Esophagus muscularis mucosa (tissue), 4 donors: ENCODE measurements at places on chromosomes 2 and 18. TPM values are rescaled to one million over a fixed set of nuclear protein-coding genes. Genes with fewer than 3 reads are reported as not detected.
A peak's percentile ranks its signal among the peaks of the same experiment; 100 is the strongest.

The C2orf15 gene
- total RNA-seq: 0.39 TPM

DNA sequence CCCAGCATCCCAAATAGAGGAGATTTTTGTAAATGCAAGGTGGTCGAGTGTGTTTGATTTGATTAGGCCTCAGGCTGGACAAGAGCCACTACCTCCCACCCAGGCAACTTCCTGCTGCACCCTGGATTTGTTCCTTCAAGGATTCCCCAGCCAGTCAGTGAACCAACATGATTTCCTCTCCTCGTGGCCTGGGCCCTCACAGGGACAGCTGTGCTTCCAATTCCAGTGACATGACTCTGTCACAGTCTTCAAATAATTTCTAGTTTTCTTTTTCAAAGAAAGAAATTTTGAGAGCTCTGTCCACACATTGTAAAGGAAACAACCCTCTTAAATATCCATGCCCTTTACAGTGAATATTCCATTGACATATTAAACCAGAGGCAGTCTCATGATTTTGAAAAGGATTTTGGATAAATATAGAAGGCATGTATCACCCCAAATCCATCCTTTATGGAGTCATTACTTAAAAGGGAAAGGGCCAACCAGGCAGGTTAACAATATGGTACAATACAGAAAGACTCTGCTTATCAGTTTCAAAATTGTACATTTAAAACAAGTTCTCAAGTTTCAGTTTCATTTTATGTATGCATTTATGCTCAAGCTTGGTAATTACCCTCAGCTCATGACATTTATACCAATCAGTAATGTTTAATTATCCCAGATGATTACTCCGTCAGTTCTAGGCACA is 121.3 kb upstream of the FOSL2 start:
- no peaks in the 10 kb centered on the region for H3K27me3 ChIP-seq
- no peaks in the 10 kb centered on the region for H3K36me3 ChIP-seq
- peaks cover 27% of the 10 kb centered on the region for H3K4me1 ChIP-seq
- H3K4me3 ChIP-seq: no peak overlapping the region

The ANO7 gene
- 1.3 TPM for total RNA-seq

The UGT1A4 gene
- not detected for total RNA-seq

GRCh38 chr2:193895226-193895625 is 1700.5 kb upstream of the TMEFF2 start:
- DNase-seq: no peak
- no peaks in the 10 kb centered on the region for H3K27me3 ChIP-seq
- H3K27ac ChIP-seq: no peak overlapping the region
- H3K36me3 ChIP-seq: no peaks in the 10 kb centered on the region

- H3K36me3 ChIP-seq: no peaks in the 10 kb centered on the region
- DNase-seq: no peak
- no peaks in the 10 kb centered on the region for H3K4me1 ChIP-seq
- H3K27ac ChIP-seq: no peak overlapping the region
- H3K4me3 ChIP-seq: no peak overlapping the region
Observed at GRCh38 chr2:36785179-36785795, 88.8 kb downstream of the VIT start.

- no peak for DNase-seq
- H3K4me3 ChIP-seq: no peak overlapping the region
- H3K27me3 ChIP-seq: no peaks in the 10 kb centered on the region
- no peaks in the 10 kb centered on the region for H3K36me3 ChIP-seq
- H3K4me1 ChIP-seq: peaks cover 23% of the 10 kb centered on the region
- H3K27ac ChIP-seq: peak overlapping the region; percentile 1
Observed at GRCh38 chr2:7795778-7796563, 878.8 kb downstream of the RNF144A start.

The REG1B gene
- not detected for total RNA-seq

GRCh38 chr18:24187049-24187448 is 48.2 kb downstream of the CABYR start:
- peaks cover 12% of the 10 kb centered on the region for H3K4me1 ChIP-seq
- H3K4me3 ChIP-seq: no peak overlapping the region
- H3K27me3 ChIP-seq: no peaks in the 10 kb centered on the region
- H3K27ac ChIP-seq: no peak overlapping the region

DNA sequence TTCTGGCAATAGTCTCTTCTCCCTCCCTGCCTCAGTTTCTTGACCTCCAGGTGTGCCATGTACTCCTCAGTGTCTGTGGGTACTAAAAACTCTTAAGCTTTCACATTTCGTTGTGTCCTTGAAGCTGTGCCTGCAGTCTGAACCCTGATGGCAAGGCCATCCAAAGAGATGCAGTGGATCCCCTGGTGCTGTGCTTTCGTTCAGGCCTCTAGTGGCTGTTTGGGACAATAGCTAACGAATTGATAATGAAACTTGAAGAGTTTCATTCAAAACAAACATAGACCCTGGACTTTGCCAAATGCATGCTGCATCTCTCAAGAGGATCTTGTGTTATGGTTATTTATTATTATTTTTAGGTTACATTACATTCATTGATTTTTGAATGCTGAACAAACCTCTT is 523.1 kb upstream of the FSIP2 start:
- no peaks in the 10 kb centered on the region for H3K4me1 ChIP-seq
- no peak overlapping the region for H3K4me3 ChIP-seq
- no peaks in the 10 kb centered on the region for H3K27me3 ChIP-seq
- H3K36me3 ChIP-seq: no peaks in the 10 kb centered on the region
- no peak for DNase-seq

The UGT1A5 gene
- total RNA-seq: not detected

GRCh38 chr2:109136542-109136941 is 7.5 kb downstream of the SH3RF3 start:
- H3K27ac ChIP-seq: no peak overlapping the region
- H3K4me1 ChIP-seq: no peaks in the 10 kb centered on the region
- H3K4me3 ChIP-seq: no peak overlapping the region

The SLC9A4 gene
- total RNA-seq: not detected

DNA sequence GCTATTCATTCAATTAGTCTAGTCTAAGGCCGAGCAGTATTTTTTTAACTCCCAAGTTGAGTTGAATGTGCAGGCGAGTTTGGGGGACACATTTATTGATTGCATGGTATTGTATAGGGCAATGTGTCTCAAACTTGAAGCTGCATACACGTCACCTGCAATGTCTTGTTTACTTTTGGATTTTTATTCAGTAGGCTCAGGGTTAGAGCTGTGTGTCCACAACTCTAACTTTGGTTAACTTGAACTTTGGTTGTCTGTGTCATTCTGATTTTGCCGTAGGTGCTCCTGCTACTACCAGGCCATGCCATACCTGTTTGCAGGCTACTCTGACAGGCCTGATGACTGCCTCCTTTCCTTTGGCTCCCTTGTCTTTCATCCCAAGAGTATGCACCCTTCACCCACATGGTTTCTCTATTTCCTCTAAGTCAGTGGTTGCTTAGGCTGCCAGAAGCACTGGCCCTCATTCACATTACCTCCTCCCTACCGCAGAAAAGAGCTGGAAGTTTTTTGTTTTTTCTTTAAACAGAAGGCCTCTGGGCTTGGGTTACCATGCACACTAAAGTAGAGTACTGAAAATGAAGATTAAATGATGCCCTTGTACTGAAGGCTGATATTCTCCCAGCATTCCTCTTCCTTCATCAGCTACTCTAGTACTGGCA is 219.4 kb upstream of the SPOPL start:
- no peak overlapping the region for H3K27ac ChIP-seq
- no peaks in the 10 kb centered on the region for H3K27me3 ChIP-seq
- no peaks in the 10 kb centered on the region for H3K4me1 ChIP-seq
- no peak for DNase-seq

GRCh38 chr2:100240386-100240785 is 81.9 kb downstream of the LONRF2 start:
- no peak overlapping the region for H3K27ac ChIP-seq
- no peaks in the 10 kb centered on the region for H3K27me3 ChIP-seq
- DNase-seq: no peak
- H3K36me3 ChIP-seq: no peaks in the 10 kb centered on the region
- peaks cover 8% of the 10 kb centered on the region for H3K4me1 ChIP-seq
- H3K4me3 ChIP-seq: no peak overlapping the region

GRCh38 chr2:105377871-105378270 is 21.0 kb downstream of the FHL2 start:
- no peak for DNase-seq
- peaks cover 74% of the 10 kb centered on the region for H3K4me1 ChIP-seq
- no peak overlapping the region for H3K4me3 ChIP-seq
- H3K36me3 ChIP-seq: peaks cover 21% of the 10 kb centered on the region

GRCh38 chr2:1846046-1847015 is 102.0 kb upstream of the PXDN start:
- no peaks in the 10 kb centered on the region for H3K4me1 ChIP-seq
- H3K4me3 ChIP-seq: no peak overlapping the region
- no peaks in the 10 kb centered on the region for H3K27me3 ChIP-seq

GRCh38 chr2:3154700-3155099 is 222.9 kb downstream of the EIPR1 start:
- H3K4me1 ChIP-seq: no peaks in the 10 kb centered on the region
- H3K4me3 ChIP-seq: no peak overlapping the region
- no peak overlapping the region for H3K27ac ChIP-seq
- DNase-seq: no peak
- H3K36me3 ChIP-seq: no peaks in the 10 kb centered on the region
- no peaks in the 10 kb centered on the region for H3K27me3 ChIP-seq

DNA sequence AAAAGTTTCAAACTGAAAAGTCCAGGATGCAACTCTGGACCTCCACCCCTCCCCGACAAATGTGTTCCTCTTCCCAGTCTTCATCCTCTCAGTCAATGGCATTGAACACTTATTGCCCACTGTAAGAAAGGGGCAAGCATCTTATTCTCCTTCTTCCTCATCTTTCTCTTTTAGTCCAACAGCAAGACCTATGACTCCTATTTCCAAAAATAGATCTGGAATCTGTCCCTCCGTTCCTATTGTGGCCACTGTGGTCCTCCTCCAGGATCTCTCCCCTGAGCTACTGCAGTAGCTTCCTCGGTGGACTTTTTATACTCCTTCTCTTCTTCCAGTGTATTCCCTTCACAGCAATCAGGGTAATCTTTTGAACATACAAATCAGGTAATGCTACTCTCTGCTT is 28.0 kb upstream of the ARHGAP25 start:
- H3K27ac ChIP-seq: no peak overlapping the region
- no peak overlapping the region for H3K4me3 ChIP-seq
- no peaks in the 10 kb centered on the region for H3K27me3 ChIP-seq
- H3K4me1 ChIP-seq: no peaks in the 10 kb centered on the region
- DNase-seq: peak; percentile 66

DNA sequence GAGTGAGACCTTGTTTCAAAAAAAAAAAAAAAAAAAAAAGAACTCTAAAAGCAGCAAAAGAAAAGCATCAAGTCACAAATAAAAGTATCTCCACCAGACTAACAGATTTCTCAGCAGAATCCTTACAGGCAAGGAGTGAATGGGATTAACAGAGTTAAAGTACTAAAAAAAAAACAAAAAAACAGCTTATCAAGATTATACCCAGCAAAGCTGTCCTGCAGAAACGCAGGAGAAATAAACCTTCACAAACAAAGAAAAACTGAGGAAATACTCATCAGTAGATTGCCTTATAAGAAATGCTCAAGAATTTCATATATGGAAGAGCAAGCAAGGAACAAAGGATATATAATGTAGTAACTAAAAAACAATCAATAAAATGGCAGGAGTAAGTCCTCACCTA is 35.6 kb downstream of the USP34 start:
- H3K27ac ChIP-seq: no peak overlapping the region
- H3K27me3 ChIP-seq: no peaks in the 10 kb centered on the region
- no peaks in the 10 kb centered on the region for H3K36me3 ChIP-seq

GRCh38 chr2:218216336-218216673 is 684 bp upstream of the ARPC2 start:
- peak overlapping the region; percentile 96 for H3K4me3 ChIP-seq
- no peak for DNase-seq
- H3K36me3 ChIP-seq: no peaks in the 10 kb centered on the region
- H3K4me1 ChIP-seq: peaks cover 45% of the 10 kb centered on the region

The MC5R gene
- total RNA-seq: not detected

DNA sequence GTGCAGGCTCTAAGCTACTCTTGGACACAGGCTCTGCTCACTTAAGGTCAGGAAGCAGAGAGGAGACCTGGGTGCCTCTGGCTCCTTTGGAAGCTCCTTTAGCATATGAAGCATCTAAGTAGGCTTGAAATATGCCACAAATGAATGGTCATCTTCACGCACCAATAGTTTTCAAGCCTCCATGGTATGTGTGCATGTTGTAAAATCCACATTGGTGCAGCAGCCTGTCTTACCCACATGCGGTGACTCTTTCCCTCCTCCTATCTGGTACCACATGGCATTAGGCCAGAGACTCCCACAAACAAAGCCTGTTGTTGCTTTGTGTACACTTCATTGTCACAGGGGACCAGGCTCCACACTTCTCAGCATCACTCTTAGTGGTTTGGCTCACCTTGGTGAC is 442.2 kb upstream of the RAB12 start:
- H3K27me3 ChIP-seq: no peaks in the 10 kb centered on the region
- no peak for DNase-seq
- no peaks in the 10 kb centered on the region for H3K4me1 ChIP-seq

The TIMM21 gene
- 48.0 TPM for total RNA-seq

GRCh38 chr2:196177124-196177523 is 5.7 kb upstream of the STK17B start:
- H3K27ac ChIP-seq: no peak overlapping the region
- H3K27me3 ChIP-seq: no peaks in the 10 kb centered on the region
- H3K4me3 ChIP-seq: no peak overlapping the region
- no peaks in the 10 kb centered on the region for H3K36me3 ChIP-seq
- DNase-seq: no peak

- H3K36me3 ChIP-seq: no peaks in the 10 kb centered on the region
- H3K27ac ChIP-seq: no peak overlapping the region
- H3K4me1 ChIP-seq: no peaks in the 10 kb centered on the region
- DNase-seq: no peak
Observed at GRCh38 chr2:185787227-185788145, 48.9 kb downstream of the FSIP2 start.
